ENCODE measurements at places on chromosomes 16 and 17.
A peak's percentile ranks its signal among the peaks of the same experiment; 100 is the strongest.

DNA sequence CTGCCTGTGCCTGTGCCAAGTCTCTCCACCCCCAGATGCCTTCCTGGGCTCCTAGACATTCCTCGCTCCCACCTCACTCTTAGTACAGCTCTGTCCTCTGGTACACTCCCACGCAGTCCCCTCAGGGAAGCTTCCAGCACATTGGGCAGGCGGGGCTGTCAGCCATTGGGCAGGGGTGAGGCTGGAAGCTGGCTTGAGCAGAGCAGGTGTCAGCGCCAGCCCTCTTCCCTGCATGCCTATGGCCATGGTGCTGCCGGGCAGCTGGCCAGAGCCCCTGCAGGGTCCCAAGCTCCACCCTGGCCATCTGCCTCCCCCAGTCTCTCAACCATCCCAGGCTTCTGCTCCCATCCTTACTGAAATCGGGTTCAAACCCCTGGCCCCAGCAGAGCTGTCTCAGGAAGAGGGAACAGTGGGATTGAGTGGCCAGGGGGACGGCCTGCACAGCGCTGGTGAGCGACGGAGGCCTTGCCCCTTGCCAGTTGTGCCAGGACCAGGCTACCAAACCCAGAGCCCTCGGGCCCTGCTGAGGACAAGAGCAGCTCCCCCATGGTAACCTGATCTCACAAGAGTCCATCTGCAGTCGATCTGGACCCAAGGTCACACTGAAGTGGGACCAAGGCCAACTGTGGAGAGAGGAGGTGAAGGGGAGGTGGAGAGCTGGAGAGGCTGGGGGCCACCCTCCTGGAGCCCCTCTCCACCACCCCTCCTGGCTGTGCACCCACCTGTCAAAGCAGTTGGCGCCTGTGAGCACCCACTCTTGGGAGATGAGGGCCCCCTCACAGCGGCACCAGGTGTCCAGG, 2.4 kb upstream of the B9D1 start:
- no peak overlapping the region for H3K27ac ChIP-seq
- no peaks in the 10 kb centered on the region for H3K27me3 ChIP-seq
- H3K4me3 ChIP-seq, result no peak overlapping the region
- no peaks in the 10 kb centered on the region for H3K36me3 ChIP-seq
- peaks cover 24% of the 10 kb centered on the region for H3K4me1 ChIP-seq

- H3K27me3 ChIP-seq, result no peaks in the 10 kb centered on the region
- no peak overlapping the region for H3K4me3 ChIP-seq
- DNase-seq, result no peak
- no peak overlapping the region for H3K27ac ChIP-seq
These were observed 44.5 kb upstream of the MEOX1 start for GRCh38 chr17:43706235-43706634.

DNA sequence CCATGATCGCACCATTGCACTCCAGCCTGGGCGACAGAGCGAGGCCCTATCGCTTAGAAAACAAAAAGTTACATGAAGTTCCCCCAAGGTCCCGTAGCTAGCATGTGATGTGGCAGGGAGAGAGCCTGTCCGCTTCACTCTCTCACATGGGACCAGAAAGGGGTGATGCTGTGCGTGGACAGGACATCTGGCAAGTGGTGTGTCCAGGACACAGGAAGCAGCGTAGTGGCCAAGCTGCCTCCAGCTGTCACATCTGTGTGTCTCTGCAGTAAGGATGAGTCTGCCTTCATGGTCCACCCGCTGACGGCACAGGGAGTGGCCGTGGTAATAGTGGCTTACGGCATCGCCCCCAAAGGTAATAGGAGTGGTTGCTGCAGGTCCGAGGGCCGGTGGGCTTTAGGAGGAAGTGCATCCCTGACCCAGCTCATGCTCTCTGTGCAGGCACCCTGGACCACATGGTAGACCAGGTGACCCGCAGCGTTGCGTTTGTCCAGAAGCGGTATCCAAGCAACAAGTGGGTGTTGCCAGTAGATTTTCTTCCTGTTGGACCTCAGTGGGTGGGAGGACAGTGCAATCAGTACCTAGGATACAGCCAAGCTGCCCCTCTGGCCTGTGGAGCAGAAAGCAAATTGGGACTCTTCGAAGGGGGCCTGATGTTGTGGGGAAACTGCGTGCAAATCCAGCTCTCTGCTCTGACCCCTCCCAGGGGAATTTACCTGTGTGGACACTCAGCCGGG, 9.5 kb upstream of the BIRC5 start:
- DNase-seq, result no peak
- no peaks in the 10 kb centered on the region for H3K27me3 ChIP-seq
- no peak overlapping the region for H3K27ac ChIP-seq
- H3K36me3 ChIP-seq, result peaks cover 10% of the 10 kb centered on the region

GRCh38 chr16:87762071-87762571, 3.7 kb downstream of the KLHDC4 start:
- H3K4me1 ChIP-seq, result no peaks in the 10 kb centered on the region
- H3K36me3 ChIP-seq, result peaks cover 10% of the 10 kb centered on the region
- no peak for DNase-seq
- H3K27me3 ChIP-seq, result no peaks in the 10 kb centered on the region
- H3K27ac ChIP-seq, result no peak overlapping the region

DNA sequence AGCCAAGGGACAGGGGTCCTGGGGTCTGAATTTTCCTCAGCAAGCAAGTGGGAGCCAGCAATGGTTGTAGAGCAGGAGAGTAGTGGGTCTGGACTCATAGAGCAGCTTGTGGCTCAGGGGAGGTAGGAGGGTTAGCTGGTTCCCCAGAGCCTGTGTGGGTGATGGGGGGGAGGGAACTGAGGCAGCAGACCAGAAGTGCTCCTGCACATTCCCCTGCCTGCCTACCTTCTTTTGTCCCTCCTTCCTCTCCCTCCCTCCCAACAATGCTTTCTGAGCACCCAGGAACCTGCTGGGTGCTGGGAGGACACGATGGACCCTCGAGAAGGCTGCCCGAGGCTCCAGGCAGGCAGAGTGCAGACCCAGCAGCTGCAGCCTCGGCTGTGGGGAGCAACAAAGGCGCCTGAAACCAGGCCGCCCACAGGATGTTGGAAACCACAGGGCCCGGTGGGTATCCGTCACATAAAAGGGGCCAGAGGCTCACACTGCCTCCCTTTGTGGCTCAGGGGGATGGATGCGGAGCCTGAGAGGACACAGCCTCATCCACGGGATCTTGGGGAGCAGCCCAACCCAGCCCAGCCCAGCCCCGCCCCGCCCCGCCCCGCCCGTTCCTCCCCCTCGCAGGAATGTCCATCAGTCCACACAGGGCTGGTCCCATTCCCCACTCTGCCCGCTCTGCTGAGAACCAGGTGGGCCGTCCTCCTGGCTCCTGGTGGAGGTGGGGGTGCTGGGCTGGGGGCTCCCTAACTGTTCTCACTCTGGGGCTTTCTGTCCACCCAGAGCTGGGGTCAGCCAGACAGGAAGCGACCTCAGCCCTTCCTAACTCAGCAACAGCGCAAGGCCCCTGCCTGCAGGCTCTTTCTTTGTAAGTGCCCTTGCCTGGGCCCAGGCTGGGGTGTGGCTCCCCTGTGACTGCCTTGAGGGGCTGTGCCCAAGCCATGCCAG, 1.7 kb upstream of the NLRC3 start:
- H3K36me3 ChIP-seq, result no peaks in the 10 kb centered on the region
- peak overlapping the region; percentile 31 for H3K4me3 ChIP-seq
- H3K27me3 ChIP-seq, result no peaks in the 10 kb centered on the region
- H3K27ac ChIP-seq, result peak overlapping the region; percentile 54

DNA sequence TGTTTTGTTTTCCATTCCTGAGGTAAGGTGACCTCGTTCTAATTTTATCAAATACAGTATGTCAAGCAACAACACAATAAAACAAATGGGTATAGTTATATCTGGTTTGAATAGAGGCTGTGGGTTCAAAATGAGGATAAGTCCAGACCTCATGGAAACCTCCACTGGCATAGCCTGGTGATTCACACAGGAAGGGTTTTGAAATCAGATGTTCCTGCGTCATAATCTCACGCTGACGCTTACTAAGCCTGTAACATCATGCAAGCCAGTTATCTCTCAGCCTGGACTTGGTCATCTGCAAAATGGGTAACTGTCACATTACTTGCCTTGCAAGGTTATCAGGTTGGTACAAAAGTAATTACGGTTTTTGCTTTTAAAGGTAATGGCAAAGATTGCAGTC, 1056.3 kb upstream of the EEF2KMT start:
- no peaks in the 10 kb centered on the region for H3K4me1 ChIP-seq
- no peak overlapping the region for H3K4me3 ChIP-seq

DNA sequence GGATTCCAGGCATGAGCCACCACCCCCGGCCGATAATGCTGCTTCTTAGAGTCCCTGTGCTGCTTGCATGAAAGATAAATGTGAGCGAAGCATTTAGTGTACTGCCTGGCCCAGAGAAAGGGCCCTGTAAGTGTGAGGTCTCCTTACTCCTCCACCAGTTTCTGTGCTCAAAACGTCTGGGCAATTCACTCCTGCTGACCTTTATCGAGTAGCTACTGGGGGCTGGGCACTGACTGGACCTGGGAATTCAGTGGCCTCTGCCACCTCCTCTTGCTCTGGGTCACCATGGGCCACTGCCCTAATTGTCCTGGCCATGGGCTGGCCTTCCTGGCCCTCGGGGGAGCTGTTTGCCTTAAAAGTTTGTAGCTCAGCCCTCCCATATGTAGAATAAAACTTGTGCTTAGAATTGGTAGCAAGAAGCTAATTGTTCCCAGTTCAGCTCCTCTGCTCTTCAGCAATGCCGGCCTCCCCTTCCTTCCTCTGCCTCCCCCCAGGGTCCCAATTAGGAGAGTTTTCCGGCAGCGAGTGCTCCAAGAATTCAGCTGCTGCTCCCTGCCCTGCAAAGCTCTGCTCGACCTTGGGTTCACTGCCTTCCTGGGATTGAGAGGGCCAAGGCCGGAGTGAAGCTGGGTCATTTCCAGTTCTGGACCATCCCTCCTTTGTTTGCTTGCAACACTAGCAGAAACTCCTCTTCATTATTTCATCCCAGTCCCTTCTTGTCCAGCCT, 98.9 kb upstream of the CDC42EP4 start:
- no peak for DNase-seq
- H3K36me3 ChIP-seq, result peaks cover 4% of the 10 kb centered on the region
- no peaks in the 10 kb centered on the region for H3K4me1 ChIP-seq
- no peak overlapping the region for H3K4me3 ChIP-seq
- H3K27ac ChIP-seq, result no peak overlapping the region

DNA sequence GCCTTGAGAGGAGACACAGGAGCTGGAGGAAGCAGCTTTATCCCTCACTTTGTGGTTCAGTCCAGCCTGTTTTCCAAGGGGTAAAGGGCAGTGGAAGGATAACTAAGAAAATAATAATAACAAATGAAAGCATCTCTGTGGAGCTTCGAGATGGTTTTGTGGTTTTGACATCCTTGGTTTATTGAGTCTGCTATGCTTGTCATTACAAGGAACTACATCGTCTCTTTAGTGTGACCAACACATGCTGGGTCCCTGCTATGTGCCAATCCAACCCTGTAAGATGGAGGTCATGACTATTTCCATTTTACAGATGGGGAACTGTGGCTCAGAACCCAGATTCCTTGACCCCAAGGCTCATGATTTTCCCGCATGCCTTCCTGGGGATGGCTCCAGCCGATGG, 124.8 kb downstream of the MRM1 start:
- H3K4me1 ChIP-seq, result no peaks in the 10 kb centered on the region
- H3K27ac ChIP-seq, result no peak overlapping the region
- peaks cover 14% of the 10 kb centered on the region for H3K27me3 ChIP-seq
- no peak overlapping the region for H3K4me3 ChIP-seq
- no peaks in the 10 kb centered on the region for H3K36me3 ChIP-seq
- DNase-seq, result no peak

DNA sequence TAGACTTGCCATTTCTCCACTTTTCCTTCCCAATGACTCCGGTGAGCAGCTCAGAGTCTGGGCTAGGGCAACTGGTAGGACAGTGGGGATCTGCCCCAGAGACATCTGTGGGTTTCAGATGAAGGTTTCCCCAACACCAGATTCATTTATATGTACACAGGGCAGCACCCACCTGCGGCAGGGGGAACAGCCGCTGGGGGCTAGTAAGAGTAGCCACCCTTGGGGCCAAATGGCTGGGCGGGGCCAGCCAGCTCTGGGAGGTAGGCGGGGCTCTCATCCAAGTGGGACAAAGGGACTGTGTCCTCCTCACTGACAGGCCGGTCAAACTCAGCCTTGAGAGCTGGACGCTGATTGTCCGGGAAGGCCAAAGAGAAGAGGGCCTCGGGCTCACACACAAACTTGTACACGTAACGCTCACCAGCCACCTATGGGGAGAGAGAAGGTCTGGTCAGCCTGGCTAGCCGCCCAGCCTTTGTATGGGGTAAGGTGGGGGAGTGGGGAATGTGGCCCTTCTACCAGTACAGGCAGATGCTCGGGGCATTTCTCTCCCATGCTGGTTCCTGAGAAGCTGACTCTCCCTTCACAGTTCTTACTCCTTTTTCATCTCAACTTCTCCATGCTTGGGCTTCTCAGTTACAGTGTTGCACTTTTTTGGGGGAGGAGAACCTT, 17.7 kb downstream of the ETV4 start:
- no peak for DNase-seq
- H3K4me3 ChIP-seq, result no peak overlapping the region
- H3K4me1 ChIP-seq, result peaks cover 24% of the 10 kb centered on the region
- peaks cover 18% of the 10 kb centered on the region for H3K36me3 ChIP-seq

- H3K27me3 ChIP-seq, result no peaks in the 10 kb centered on the region
- no peak overlapping the region for H3K4me3 ChIP-seq
- H3K4me1 ChIP-seq, result peaks cover 7% of the 10 kb centered on the region
- H3K27ac ChIP-seq, result no peak overlapping the region
- H3K36me3 ChIP-seq, result peaks cover 2% of the 10 kb centered on the region
- DNase-seq, result no peak
These were observed 19.0 kb upstream of the SLC16A5 start for GRCh38 chr17:75068750-75069149.

GRCh38 chr17:71192039-71192555, 928.7 kb upstream of the SOX9 start:
- no peak overlapping the region for H3K27ac ChIP-seq
- H3K4me1 ChIP-seq, result no peaks in the 10 kb centered on the region
- no peaks in the 10 kb centered on the region for H3K27me3 ChIP-seq
- DNase-seq, result no peak
- no peaks in the 10 kb centered on the region for H3K36me3 ChIP-seq

- no peaks in the 10 kb centered on the region for H3K27me3 ChIP-seq
- peak overlapping the region; percentile 93 for H3K4me3 ChIP-seq
- H3K36me3 ChIP-seq, result no peaks in the 10 kb centered on the region
- peaks cover 5% of the 10 kb centered on the region for H3K4me1 ChIP-seq
- peak; percentile 74 for DNase-seq
These were observed 377 bp downstream of the USP32 start for GRCh38 chr17:60391471-60392041.

- no peak within 1 kb of the TSS for H3K4me3 ChIP-seq
- H3K36me3 ChIP-seq, result no peaks in the 10 kb centered on the region
- H3K27me3 ChIP-seq, result peaks cover 5% of the 10 kb centered on the region
- DNase-seq, result no peak
These were observed at the start of gene DNAH3 for GRCh38 chr16:21150375-21151001. TSS of gene DNAH3 (minus strand) at chr16:21150846. CDS start at chr16:21150319, 527 bp downstream.
